ENCODE measurements at places on chromosomes 1 and 21. TPM values are rescaled to one million over a fixed set of nuclear protein-coding genes. Genes with fewer than 3 reads are reported as not detected.

Gene CPTP
- 11.6 TPM for total RNA-seq

Gene ZBED6
- total RNA-seq = 25.2 TPM

Gene WNT2B
- 0.33 TPM for total RNA-seq

Gene COL6A1
- 8.0 TPM for total RNA-seq

- DNase-seq = no peak
- H3K27ac ChIP-seq = no peak overlapping the region
- no peaks in the 10 kb centered on the region for H3K36me3 ChIP-seq
- no peaks in the 10 kb centered on the region for H3K4me1 ChIP-seq
These were observed 41.4 kb upstream of the ACOT11 start for GRCh38 chr1:54506594-54506993.

DNA sequence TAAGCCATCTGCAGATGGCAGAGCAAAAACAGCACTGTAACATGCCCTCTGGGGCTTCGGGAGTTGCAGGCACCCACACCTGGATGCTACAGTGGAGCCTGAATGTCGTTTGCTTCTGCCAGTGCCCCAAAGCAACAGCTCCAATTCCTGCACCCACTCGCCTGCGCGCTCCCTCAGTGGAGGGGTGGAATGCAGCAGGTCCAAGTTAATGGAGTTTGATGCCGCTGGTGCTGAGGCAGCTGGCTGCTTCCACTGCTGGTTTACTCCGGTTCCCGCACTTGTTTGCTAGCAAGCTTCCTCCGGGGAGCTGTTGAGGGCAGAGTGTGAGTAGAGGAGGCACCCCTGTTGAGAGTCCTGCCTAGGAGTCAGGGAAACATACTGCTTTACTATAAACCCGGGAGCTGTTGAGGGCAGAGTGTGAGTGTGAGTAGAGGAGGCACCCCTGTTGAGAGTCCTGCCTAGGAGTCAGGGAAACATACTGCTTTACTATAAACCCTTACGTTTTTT is 584.0 kb upstream of the TMPRSS15 start:
- H3K4me1 ChIP-seq = no peaks in the 10 kb centered on the region
- H3K27me3 ChIP-seq = no peaks in the 10 kb centered on the region
- DNase-seq = no peak
- no peak overlapping the region for H3K4me3 ChIP-seq

Gene EVA1C
- total RNA-seq = 11.1 TPM

DNA sequence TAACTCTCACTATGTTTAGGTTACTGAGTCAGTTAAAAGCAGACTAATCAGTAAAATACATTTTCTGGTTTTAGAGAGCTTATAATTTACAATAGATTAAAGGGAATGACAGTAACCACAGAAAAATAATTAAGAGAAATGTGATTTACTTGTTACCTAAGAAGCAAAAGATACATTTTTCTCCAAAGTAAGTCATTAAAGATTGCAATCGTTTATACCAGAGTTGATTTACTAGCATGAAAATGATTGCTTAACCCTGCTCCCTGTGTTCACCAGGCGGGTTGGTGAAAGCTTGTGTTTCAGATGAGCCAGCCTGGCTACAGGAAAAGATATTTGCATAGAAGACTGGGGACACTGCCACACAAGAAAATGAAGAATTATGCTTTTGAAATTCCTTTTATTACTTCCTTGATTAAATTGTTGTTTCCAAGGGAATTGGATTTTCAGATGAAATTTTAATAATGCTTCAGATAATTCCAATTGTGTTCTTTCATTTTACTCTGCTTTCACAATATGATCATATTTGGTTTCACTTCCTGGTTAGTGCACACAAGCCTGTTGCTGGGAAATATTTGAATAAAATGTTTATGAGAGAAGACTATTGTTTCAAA is 27.9 kb downstream of the LRRC8B start:
- peaks cover 13% of the 10 kb centered on the region for H3K36me3 ChIP-seq
- DNase-seq = no peak
- no peaks in the 10 kb centered on the region for H3K27me3 ChIP-seq
- H3K27ac ChIP-seq = no peak overlapping the region
- H3K4me1 ChIP-seq = no peaks in the 10 kb centered on the region

DNA sequence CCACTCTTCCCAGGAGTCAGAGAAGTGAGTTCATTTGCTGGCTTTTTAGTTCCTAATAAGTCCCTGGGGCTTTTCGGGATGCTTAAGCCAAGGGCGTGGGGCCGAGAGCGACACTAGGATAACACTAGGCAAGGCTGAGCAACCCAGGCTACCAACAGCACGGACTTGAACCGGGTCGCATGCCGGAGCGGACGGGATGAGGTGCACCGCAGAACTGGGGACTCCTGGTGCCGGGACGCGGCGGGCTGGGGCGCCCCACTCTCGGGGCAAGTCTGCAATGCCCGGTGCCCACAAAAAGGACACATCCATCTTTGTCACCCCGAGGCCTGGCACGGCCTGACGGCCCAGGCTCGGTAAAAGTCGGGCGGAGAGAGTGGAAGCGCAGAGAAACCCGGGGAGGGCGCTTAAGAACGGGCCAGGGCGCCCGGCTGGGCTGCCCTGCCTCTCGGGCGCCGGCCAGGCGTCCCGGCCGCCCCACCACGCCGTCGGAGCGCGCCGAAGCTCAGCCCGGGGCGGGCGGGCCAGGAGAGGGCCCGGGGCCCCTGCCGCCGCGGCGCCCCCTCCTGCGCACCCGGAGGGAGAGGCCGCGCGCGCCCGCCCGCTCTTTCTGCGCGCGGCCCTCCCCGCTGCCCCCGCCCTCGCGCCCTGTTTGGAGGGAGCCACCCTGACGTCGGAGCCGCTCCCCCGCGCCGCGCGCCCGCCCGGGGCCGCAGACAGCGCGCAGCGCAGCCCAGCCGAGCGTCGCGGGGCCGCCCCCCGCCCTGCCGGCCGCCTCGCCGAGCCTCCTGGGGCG is at the start of gene NBL1:
TSS of gene NBL1 (plus strand) at position 710 of the 793 bp plus-strand sequence. CDS start 10,720 bp downstream, outside the sequence.
- H3K36me3 ChIP-seq = no peaks in the 10 kb centered on the region
- H3K4me1 ChIP-seq = peaks cover 42% of the 10 kb centered on the region
- H3K27ac ChIP-seq = no peak within 1 kb of the TSS
- H3K4me3 ChIP-seq = peak within 1 kb of the TSS; percentile 66
- DNase-seq = peak; percentile 79

Gene OR2T2
- total RNA-seq = not detected

DNA sequence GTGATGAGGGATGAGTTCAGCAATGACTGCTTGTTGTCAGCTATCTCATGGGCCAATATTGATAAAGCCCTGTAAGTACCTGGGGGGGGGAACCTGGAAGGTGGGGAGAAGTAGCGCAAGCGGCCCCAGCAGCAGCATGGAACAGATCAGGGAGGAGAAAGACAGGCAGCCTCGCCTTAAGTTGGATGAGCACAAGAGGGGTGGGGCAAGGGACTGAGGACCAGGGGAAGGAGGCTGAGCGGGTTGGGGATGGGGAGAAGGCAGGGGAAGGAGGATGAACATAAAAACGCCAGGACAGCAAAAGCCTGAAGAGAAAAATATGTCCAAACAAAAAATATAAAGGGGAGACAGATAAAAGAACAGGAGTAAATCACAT is 70.6 kb downstream of the ALG14 start:
- H3K36me3 ChIP-seq = no peaks in the 10 kb centered on the region
- H3K27me3 ChIP-seq = no peaks in the 10 kb centered on the region
- DNase-seq = no peak
- no peak overlapping the region for H3K4me3 ChIP-seq
- no peak overlapping the region for H3K27ac ChIP-seq

DNA sequence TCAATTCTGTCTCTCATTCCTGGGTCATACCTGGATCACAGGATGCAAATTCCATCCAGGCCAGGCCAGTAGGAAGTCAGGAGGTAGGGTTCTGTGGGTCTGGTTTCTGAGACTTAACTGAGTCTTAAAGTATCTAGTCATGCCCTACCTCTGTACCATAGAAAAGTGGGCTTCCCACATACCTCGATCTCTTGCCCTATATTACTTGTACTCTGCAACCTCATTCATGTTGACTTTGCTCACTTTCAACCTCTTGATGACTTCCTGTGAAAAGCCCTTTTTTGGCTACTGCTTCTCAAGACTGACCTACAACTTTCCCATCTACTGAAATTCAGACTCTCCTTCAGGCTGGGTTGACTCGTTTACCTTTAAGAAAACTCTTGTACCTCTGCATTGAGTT is 128.9 kb upstream of the C8B start:
- H3K27me3 ChIP-seq = no peaks in the 10 kb centered on the region
- no peaks in the 10 kb centered on the region for H3K4me1 ChIP-seq
- H3K36me3 ChIP-seq = no peaks in the 10 kb centered on the region
- DNase-seq = no peak
- no peak overlapping the region for H3K27ac ChIP-seq
- no peak overlapping the region for H3K4me3 ChIP-seq

- no peaks in the 10 kb centered on the region for H3K27me3 ChIP-seq
- peak overlapping the region; percentile 97 for H3K27ac ChIP-seq
- no peak overlapping the region for H3K4me3 ChIP-seq
- DNase-seq = peak; percentile 45
These were observed 2.3 kb upstream of the USP16 start for GRCh38 chr21:29022166-29022565.

- H3K4me3 ChIP-seq = no peak overlapping the region
- H3K27ac ChIP-seq = no peak overlapping the region
- no peaks in the 10 kb centered on the region for H3K27me3 ChIP-seq
These were observed 8.7 kb downstream of the CSF1 start for GRCh38 chr1:109919303-109919702.

Gene LEPR
- 0.59 TPM for total RNA-seq

DNA sequence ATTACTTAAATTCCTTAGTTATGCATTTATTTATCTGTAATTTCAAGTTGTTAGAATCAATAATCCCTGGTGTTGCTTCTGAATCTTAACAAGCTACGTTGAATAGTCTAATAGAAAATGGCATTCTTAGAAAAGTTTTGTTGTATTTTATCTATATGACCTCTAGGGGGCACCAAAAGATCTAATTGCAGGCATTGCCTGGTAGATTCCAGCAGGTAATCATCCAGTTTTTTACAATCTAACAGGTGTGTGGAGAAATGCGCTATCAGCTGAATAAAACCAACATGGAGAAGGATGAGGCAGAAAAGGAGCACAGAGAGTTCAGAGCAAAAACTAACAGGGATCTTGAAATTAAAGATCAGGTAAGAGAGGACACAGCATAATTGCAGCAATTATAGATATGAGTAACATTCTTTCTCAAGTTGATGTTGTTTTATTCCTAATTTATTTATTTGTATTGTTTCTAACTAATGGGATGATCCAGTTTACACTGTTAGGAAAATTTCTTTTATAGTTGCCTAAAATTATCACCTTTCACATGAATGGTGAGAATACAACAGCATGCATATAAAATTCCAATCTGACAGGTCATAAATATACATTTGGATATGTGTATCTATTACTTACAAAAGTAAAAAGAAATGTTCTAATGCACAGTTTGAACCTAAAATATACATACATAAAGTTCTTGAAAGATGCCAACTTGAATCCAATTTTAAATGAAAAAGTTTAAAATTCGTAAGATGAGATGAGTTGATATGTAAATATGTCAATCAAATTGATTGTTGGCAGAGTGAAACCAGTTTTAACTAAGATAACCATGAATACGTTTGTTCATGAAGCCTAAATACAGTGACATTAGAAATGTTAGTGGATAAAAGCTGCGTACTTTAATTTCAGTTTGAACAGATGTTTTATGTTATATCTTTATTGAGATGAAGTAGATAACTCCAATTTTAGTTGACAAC is 88.4 kb downstream of the SDCCAG8 start:
- no peaks in the 10 kb centered on the region for H3K27me3 ChIP-seq
- H3K4me1 ChIP-seq = no peaks in the 10 kb centered on the region
- no peak overlapping the region for H3K27ac ChIP-seq
- no peaks in the 10 kb centered on the region for H3K36me3 ChIP-seq

Gene LCE1C
- not detected for total RNA-seq

- no peak for DNase-seq
- no peaks in the 10 kb centered on the region for H3K36me3 ChIP-seq
- H3K27me3 ChIP-seq = no peaks in the 10 kb centered on the region
- peaks cover 6% of the 10 kb centered on the region for H3K4me1 ChIP-seq
- no peak overlapping the region for H3K4me3 ChIP-seq
These were observed 79.7 kb upstream of the MAP10 start for GRCh38 chr1:232725305-232726047.

Gene HJV
- not detected for total RNA-seq

Gene PLA2G2C
- total RNA-seq = not detected

DNA sequence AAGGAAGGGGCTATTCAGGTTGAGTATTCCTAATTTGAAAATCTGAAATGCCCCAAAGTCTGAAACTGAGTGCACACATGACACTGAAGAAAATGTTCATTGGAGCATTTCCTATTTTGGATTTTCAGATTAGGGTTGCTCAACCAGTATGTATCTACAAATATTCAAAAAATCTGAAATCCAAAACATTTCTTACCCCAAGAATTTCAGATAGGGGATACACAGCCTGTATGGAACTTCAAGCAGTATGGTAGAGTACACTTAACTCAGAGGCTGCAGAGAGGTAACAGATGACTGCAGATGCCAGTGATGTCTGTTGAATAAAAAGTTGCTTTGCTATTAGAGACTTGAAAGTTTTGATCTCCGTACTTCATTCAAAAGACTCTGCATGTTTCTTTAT is 19.0 kb downstream of the YTHDF2 start:
- H3K27ac ChIP-seq = no peak overlapping the region
- no peak overlapping the region for H3K4me3 ChIP-seq
- peaks cover 34% of the 10 kb centered on the region for H3K4me1 ChIP-seq
- H3K27me3 ChIP-seq = no peaks in the 10 kb centered on the region
- H3K36me3 ChIP-seq = peaks cover 39% of the 10 kb centered on the region
- DNase-seq = no peak

Gene LORICRIN
- not detected for total RNA-seq

- no peak for DNase-seq
- H3K27ac ChIP-seq = no peak overlapping the region
- no peaks in the 10 kb centered on the region for H3K27me3 ChIP-seq
- H3K4me3 ChIP-seq = no peak overlapping the region
- H3K36me3 ChIP-seq = peaks cover 21% of the 10 kb centered on the region
- H3K4me1 ChIP-seq = peaks cover 4% of the 10 kb centered on the region
These were observed 50.9 kb downstream of the CNST start for GRCh38 chr1:246617156-246617555.

Gene QSOX1
- total RNA-seq = 14.3 TPM

DNA sequence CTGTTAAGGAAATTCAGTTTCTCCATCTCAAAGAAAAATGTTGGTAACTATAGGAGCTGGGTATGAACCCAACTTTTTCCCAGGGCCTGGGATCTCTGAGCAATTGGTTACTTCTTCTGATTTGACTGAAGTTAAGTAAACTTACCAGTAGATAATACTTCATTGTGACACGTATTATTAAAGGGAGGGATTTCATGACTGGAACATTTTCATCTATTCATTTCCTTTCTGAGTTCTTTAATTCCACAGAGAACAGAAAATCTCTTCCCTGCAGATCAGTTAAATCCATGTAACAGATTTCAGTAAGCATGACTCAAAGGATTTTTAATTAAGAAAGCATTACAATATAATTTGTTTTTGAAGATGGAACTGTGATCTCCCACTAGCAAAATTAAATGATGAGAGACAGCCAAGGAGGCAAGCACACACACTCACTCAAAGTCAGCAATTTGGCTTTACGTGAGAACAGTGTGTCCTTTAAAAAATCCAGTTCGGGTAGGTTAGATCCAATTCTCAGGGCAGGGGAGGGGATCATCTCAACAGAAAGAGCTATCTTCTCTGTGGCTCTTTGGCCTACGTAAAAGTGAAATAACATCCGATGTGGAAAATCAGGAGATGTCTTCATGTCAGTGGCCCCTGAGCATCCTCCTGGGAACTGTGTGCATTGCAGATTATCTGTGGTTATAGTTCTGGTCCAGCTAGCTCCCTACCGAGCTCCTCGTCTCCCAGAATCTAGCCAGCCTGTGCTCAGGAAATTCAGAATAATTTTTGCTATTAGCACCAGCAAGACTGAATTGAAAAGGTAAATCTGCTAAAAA is 10.8 kb upstream of the MYOC start:
- DNase-seq = no peak
- no peak overlapping the region for H3K4me3 ChIP-seq
- H3K4me1 ChIP-seq = no peaks in the 10 kb centered on the region
- H3K36me3 ChIP-seq = no peaks in the 10 kb centered on the region
- H3K27ac ChIP-seq = no peak overlapping the region
- H3K27me3 ChIP-seq = peaks cover 4% of the 10 kb centered on the region

Gene RIMS3
- total RNA-seq = 1.1 TPM
